NCI-H524 treated with DMSO at 0.1 percent for 48 hours (cell line): ENCODE measurements at places on chromosomes 13 and 19.
A peak's percentile ranks its signal among the peaks of the same experiment; 100 is the strongest.

DNA sequence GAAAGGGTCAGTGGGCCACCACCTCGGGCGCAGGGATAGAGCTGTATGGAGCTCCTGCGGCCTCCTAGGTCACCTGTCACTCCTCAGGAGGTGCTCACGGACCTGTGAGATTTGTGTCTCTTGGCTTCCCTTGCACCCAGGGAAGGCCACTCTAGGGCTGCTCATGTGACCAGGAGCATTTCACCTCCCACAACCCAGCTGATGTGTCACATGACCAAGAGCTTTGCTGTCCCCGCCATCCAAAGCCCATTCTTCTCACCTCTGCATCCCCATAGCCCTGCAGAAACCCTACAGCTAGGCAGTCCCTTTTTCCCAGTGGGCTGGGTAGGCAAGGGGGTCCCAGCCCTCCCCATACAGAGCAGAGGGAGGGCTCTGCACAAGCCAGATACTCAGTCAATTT, 51.2 kb downstream of the TSHZ3 start:
- no peak for DNase-seq

- no peak for DNase-seq
Observed at GRCh38 chr13:48233889-48234488, 983 bp downstream of the ITM2B start.

- DNase-seq = no peak
Observed at GRCh38 chr19:917323-918151, at the start of gene KISS1R. KISS1R (plus strand) TSS chr19:917333; CDS start chr19:917503, 170 bp downstream.

- no peak for DNase-seq
Observed at GRCh38 chr13:84816567-84817105, 934.4 kb upstream of the SLITRK1 start.

DNA sequence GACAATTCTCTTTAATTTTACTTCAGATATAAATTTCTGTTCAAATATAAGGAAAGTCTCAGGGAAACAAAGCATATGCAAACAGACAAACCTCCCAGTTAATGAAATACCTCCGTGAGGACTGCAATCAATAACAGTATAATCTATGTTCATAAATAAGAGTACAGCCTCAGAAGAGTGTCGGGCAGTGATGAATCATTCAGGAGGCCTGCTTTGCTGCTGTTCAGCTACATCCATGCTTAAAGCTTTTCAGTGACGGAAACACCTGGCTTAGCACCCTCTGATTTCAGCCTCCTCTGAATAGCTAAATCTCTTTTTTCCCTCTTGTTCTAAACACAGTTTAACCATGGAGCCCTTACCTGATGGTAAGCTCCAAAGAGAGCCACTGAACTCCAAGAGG, 69.0 kb downstream of the PCDH9 start:
- no peak for DNase-seq

DNA sequence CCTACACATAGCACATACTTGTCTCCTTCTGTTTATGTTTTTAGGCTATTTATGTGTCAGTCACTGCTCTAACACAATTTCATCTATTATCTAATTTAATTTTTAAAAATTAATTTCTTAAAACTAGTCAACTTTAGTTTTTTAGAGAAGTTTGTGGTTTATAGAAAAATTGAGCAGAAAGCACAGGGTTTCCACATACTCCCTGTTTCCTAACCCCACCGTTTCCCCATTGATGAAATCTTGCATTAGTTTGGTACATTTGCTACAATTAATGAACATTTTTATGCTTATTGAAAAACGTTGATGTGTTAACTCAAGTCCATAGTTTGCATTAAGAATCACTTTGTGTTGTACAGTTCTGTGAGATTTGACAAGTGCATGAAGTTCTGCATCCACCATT, 53.5 kb downstream of the TNFSF13B start:
- DNase-seq = no peak

DNA sequence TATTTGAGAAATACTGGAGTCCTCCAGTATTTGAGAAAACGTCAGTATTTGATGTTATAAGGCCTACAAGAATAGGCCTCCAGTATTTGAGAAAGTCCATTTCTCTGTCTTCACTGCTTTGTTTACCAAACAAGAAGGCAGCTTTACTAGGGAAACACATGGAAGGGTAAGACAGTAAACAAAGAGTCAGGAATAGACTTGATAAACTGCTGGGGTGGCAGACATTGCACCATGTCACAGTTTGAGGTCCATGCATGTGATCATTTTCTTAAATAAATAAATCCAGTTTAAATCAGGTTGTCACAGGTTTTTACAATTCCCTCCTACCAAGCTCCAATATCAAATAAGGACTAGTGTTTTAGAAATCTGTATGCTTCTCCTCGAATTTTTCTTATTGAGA, 1431.0 kb upstream of the SPRY2 start:
- no peak for DNase-seq

DNA sequence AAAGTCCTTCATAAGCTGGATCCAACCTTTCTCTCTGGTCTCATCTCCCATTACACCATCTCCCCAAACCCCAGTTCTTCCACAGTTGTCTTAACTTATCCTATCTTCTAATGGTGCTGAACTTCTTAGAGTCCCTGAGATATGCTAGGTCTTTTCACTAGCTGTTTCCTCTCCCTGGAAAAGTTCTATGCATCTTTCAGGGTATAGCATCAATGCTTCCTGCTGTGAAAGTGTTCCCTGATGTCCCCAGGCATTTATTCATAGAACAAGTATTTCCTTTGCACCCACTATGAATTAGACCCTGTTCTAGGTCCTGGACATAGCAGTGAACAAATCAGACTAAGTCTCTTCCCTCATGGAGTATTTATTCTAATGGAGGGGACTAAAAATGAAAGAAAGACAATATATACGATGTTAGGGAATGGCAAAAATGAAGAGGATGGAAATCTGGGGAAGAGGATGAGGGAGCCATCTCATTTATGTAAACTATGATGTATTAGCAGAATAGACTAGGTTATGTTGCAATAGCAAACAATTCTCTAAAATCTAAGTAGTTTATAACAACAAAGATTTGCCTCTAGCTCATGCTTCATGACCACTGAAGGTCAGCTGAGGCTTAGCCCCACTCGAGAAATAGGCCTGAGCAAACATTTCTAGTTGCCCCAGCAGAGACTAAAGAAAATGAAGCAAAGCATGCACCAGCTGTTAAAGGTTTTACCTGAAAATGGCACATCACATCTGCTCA, 120.0 kb downstream of the CYSLTR2 start:
- no peak for DNase-seq

GRCh38 chr19:12984143-12984627, 11.1 kb upstream of the NFIX start:
- no peak for DNase-seq

- DNase-seq = no peak
Observed at GRCh38 chr19:45071969-45072790, 4.1 kb downstream of the ZNF296 start.

DNA sequence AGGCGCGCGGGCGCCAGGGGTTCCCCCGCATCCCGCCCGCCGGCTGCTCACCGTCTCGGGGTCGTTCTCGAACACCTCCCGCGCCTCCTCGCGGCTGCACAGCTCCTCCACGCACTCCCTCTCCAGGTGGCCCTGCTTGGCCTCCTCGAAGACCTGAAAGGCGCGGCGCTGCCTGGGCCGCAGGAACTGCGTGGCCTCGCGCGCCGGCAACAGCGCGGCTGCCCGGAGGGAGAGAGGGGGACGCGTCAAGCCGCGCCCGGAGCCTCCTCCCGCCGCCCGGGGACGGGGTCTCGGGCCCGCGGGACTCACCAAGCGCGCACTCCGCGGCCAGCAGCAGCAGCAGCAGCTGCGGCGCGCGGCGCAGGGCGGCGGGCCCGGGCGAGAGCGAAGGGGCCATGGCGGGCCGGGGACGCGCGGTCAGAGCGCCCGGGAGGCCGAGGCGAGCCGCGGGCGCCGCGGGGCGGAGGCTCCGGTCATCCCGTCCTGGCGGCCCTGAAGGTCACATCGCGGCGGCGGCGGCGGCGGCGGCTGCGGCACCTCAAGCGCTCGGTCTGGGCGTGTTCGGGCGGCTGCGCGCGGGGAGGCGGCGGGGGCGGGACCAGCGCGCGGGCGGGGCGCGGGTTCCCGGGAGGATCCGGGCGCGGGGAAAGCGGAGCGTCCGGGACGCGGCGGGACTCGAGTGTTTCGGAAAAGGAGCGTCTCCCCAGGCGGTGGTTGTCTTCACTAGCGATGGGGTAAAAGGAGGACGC, at the start of gene GAS6:
Gene GAS6, minus strand, starts transcription at position 553 of the 749 bp plus-strand sequence. Its CDS starts 156 bp downstream, at position 397.
- DNase-seq = no peak

DNA sequence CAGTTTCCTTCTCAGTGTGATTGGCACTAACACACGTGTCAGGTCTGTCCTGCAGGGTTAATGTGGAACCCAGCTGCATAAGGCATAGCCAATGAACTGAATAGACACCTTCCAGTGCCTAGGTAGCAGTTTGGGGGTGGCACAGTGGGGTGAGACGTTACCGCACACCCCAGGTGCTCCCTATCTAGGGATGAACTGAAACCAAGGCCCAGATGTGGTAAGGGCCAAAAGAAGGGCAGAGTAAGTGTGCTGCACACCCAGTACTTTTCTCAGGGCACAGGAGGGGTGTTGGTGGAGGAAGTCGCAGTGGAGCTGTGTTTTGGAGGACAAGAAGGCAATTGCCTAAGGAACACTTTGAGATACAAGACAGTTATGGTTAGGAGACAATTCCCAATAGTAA, 317.9 kb upstream of the TSHZ3 start:
- no peak for DNase-seq

DNA sequence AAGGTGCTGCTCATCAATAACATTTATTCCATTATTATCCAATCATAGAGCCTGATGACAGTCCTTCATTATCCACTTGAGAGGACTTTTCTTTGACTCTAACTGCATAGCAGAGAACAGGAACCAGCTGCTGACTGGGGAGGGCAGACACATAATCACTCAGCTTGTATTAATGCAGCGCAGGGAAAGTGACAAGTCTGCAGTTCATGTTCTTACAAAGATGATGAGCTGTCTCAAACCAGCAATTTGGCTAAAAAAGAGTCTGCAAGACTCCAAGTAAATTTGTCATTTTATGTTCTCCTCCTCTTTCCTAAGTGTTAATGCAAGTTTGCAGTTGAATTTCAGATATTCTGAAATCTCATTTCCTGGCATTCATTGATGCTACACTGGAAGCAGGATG, 40.0 kb upstream of the CBY2 start:
- peak; percentile 33 for DNase-seq

DNA sequence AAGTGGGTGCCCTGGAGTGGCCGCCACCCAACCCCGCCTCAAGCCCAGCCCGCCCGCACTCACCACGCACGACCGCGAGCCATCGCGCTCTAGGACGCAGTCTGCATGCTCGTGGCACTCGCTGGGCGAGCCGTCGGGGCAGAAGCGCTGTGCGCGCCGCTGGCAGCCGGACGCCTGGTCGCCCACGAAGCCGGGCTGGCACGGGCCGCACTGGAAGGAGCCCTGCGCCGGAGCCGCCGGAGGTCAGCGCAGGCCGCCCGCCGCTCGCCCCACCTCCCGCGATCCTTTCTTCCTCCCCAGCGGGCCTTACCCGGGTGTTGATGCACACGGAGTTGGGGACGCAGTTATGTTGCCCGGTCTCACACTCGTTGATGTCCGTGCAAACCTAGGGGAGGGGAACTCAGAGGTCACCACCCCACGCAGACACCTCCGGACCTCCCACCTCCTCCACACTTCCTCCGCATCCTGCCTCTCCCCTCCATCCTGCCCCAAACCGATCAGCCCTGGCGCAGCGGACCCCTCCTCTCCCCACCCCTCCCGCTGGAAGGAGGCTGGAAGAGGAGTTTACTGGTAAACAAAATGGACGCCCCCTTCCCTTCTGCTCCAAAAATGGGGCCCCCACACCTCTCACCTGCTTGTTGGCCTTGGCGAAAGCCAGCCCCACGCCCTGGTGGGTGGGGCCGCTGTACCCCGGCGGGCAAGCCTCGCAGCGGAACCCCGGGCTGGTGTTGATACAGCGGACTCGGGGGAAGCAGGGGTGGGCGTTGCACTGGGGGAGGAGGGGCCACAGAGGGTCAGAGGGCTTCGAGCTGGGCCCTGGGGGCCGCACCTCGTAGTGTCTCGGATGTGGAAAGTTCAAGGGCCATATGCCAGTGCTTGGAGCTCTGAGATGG, 2.3 kb downstream of the COMP start:
- DNase-seq = no peak

DNA sequence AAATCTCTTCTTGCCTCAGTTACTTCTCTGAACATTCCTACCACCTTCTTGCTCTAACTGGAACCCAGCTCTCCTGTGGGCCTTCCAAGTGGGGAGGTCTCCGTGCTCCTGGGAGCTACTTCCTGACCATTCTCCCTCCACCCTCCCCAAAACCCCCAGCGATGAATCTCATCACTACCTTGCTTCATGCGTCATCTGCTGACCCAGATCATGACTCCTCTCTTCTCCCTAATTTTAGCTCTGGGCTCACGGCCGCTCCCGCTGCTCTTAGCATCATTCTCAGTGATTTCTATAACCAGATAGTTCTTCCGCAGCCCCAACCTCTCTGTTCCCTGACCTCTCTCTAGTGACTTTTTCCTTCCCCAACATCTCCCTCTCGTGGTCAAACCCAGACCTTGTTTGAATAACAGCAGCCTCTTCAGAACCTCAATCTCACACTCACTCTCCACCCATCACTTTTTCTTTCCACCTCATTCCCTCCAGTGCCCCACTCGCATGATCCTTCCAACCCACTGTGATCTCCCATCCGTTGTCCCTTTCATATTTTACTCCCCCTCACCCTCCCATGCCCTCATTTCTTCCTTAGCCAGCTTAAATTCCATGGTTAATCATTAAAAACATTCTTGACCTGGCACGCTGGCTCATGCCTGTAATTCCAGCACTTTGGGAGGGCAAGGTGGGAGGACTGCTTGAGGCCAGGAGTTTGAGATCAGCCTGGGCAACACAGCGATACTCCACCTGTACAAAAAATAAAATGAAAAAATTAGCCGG, 21.8 kb downstream of the MRPS12 start:
- no peak for DNase-seq

GRCh38 chr19:3838661-3839060, 30.2 kb downstream of the ZFR2 start:
- no peak for DNase-seq

GRCh38 chr19:38139122-38139521, 84.9 kb downstream of the DPF1 start:
- DNase-seq = no peak

GRCh38 chr19:18099623-18099995, 2.0 kb downstream of the MAST3 start:
- no peak for DNase-seq

DNA sequence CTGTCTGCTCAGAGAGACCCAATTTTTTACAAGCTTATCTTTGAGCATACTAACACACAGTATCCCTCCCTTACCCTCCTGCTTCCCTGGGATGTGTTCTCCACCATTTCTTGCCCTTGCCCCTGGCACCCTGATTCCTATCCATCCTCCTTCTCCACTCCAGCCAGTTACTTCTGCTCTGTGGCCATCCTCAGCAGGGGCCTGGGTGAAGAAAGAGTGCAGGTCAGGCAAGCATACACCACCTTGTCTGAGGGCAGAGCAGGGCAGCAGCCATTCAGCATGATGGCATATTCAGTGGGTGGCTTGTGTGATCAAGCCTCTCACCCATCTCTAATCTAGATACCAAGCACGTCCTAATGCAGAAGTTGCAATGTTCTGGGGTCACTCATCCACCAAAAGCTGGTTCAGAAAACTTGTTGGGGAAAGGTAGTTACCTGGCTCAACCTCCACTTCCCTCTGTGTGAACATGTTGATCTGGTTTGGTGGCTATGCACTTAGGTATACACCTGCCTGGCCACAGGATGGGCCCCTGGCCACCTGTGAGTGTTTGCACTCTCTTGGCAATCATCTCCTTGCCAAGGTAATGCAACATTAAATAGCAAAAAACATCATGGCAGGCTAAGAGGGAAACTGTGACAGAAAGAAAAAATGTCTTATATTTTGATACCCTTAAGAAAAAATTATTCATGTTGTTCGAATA, 900.3 kb upstream of the MIR17HG start:
- no peak for DNase-seq

GRCh38 chr19:28737021-28737895, 475.7 kb downstream of the UQCRFS1 start:
- DNase-seq = no peak
